ENCODE measurements at places on chromosomes 16 and 17.

DNA sequence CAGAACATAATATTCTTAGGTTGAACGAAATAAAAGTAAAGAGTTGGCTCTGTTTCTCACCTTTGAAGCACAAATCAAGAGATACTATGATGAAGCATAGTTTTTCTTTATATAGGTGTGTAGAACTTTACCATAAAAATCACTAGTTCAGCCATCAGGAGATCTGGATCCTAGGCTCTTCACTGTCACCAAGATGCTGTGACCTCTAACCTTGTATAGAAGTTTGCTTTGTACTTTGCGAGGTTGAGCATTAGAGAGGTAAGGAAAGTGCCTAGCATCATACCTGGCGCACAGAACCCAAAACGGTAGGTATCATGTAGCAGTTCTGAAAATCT, 553 bp upstream of the CDC6 start:
- no peak for DNase-seq

GRCh38 chr17:67434061-67434525, 57.0 kb downstream of the PITPNC1 start:
- DNase-seq, result no peak

- no peak for DNase-seq
Measured at GRCh38 chr16:85314512-85314971, 202.3 kb upstream of the CIBAR2 start.

DNA sequence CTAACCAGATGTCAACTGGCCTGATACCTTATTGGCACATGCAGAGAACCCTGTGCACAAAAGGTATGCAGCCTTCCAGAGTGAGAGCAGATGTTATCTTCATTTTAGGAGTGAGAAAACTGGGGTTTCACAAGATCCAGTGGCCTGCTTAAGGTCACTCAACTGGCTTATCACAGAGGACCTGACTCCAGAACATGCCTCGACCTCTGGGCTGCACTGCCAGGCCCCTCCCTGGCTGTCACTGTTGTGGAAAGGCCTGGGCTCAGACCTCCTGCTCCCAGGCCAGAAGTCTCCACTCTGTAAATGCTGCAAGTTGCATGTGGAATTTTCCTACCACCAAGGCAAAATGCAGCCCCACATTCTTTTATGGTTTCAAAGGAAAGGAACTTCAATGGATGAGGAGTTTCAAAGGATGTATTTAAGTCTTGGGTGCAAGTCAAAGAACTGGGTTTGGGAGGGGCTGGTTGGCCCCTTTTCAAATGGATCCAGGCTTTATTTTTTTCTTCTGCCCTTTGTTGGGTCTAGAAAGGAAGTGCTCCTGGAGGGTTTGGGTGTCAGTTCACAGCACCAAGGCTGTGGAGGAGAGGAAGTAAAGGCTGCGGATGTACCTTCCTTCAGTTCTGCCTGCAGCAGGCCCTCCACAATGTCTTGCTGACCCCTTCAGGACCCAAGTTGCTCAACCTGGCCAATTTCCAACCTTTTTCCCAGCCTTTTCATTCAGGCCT, 30.4 kb upstream of the SMPD3 start:
- no peak for DNase-seq

- DNase-seq, result no peak
Measured at GRCh38 chr16:2895813-2896212, 12.8 kb downstream of the FLYWCH2 start.

DNA sequence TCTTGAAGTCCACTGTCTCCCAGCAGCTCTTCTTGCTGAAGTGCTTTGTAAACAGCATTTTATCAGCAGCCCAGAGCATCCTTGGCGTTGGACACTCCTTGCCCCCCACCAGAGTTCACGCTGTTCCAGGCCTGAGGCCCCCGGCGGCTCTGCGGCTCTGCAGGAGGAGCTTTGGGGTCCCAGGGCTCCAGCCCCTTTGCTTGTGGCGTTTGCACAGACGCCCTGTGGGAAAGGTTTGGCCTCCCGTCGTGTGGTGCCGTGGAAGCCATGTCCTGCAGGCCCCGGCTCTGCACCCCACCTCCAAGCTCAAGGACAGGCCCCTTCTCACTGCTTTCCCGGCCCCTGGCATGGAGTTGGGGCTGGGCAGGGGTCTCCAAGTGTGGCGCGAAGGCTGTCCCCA, 14.1 kb downstream of the METRNL start:
- no peak for DNase-seq

- DNase-seq, result no peak
Measured at GRCh38 chr17:4542726-4543191, 12.4 kb downstream of the MYBBP1A start.

DNA sequence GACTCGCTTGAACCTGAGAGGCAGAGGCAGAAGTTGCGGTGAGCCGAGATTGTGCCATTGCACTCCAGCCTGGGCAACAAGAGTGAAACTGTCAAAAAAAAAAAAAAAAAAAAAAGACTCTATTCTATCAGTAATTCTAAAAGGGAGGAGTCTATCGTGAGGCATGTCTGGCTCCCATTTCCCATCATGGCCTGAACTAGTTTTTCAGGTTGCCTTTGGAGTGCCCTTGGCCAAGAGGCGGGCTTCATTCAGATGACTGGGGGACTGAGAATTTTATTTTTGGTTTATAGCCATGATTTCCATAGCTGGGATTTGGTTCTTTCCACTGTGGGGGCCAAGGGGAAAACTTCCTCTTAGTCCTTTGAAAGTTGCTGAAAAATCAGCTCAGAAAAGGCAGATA, 3.5 kb upstream of the SNX29 start:
- DNase-seq, result no peak

DNA sequence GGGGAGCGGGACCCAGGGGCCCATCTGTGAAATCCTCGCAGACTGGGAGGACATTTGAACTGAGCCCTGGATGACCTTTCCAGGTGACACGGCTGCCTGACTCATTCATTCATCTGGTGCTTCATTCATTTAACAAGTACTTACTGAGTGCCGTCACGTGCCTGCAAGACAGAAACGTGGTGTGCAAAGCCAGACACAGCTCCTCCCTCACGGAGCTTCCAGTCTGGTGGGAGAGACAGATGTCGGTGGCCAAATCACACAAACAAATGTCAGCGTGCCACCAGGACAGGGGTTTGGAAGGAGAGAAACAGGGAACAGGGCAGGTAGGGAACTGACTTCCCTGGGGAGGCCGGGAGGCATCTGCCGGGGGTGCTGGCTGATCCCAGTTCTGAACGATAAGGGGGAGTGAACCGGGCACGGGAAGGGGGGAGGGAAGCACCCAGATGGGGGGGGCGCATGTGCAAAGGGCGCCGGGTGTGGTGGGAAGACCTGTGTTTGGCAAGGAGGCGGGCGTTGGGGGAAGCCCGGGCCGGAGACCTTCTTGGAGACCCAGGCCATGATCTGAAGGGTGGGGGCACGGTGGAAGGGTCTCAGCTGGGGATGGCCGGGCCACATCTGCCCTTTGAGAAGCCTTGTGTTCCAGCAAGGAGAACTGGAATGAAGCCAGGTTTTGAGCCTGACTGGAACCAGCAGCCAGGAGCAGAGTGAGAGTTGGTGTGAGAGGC, 93.6 kb upstream of the CIBAR2 start:
- DNase-seq, result peak; percentile 76

DNA sequence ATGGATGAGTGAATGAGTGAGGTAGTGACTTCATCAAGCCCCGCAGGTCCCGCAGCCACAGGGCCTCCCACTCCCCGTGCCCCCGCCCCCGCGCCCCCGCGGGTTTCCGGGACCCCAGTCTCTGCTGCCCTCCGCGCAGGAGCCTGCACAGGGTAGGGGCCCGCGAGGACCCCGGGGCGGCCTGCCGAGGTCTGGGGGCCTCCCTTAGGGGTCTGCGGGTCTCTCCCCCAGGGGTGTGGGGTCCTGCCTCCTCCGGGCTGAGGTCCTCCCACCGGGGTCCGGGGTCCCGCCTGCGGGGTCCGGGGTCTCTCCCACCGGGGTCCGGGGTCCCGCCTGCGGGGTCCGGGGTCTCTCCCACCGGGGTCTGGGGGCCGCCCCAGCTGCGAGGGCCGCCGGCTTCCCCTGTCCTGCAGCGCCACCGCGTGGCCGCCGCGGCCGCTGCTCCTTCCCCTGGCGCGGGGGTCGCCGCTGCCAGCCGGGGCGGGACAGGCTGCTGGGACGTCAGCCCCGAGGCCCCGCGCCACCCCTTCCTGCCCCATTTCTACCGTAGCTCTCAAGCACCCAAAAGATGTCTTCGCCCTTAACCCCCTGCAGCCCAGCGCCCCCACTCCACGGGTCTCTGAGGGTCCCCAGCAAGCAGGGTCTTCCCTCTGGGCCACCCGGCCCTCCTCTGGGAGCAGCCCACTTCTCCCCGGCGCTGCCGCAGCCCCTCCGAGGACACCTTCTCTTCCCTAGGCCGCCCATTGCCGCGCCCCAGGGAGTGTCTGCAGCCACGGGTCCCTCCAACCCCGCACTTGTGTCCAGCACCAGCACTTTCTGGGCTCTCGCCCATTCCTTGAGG, 10.4 kb upstream of the CHMP6 start:
- no peak for DNase-seq

DNA sequence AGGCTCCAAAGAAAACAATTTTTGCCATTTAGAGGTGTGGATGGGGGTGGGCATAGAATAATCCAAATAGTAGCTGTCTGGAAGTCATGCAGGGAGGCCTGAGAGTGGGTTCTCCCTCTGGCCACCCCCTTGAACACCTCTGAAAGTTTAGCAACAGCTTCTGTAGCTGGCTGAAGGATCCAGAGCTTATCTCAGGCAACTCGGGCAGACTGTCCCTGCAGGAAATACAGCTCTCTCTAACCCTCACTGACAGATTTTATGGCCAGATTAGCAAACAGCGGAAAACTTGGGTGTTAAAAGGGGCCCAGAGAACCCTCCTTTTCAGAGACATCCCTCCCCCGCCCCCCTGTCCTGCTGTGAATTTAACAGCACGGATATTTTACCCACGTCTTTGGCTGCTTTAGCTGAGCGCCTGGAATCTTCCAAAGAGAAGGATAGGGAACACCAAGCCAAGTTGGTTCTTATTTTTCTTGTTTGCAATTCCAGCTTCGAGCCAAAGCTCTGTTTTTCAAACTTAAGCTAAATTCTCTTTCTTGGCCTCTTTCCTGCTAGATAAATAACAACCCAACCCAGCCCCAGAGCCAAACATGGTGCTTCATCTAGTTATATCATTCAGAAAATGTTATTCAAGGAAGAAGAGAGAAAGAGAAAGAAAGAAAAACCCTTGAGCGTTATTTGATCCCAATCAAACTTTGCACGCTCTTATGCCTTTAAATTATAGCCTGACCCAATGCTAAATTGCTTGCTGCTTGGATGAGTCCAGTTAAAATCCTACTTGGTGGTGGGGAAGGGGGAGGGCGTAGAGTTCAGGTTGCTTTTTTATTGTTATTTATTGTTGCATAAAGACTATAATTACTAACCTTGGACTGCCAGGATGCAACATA, 2.3 kb upstream of the HOXB2 start:
- DNase-seq, result peak; percentile 90

- DNase-seq, result no peak
Measured at GRCh38 chr17:63349478-63350000, 96.6 kb downstream of the CYB561 start.

- no peak for DNase-seq
Measured at GRCh38 chr16:75644240-75645012, 3.0 kb downstream of the KARS1 start.

- DNase-seq, result no peak
Measured at GRCh38 chr17:18041776-18042175, 2.6 kb downstream of the GID4 start.

GRCh38 chr17:28982131-28982793, 23.6 kb downstream of the SEZ6 start:
- DNase-seq, result no peak

DNA sequence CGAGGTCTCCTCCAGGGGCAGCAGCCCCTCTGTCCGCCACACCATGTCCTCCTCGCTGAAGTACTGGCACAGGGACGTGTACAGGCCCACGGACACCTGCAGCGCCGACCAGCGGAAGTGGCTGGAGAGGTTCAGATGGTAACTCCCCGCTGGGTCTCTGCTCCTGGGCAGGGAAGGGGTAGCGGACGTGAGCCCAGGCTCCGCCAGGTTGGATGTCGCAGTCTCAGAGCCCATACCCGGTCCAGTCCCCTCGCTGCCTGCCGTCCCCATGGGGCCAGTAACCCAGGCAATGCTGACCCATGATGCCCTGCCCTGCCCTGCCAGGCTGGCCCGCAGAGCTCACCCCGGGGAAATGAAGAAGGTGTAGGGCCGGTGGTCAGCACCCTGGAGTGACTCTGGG, 33.2 kb downstream of the PKD1 start:
- DNase-seq, result no peak

DNA sequence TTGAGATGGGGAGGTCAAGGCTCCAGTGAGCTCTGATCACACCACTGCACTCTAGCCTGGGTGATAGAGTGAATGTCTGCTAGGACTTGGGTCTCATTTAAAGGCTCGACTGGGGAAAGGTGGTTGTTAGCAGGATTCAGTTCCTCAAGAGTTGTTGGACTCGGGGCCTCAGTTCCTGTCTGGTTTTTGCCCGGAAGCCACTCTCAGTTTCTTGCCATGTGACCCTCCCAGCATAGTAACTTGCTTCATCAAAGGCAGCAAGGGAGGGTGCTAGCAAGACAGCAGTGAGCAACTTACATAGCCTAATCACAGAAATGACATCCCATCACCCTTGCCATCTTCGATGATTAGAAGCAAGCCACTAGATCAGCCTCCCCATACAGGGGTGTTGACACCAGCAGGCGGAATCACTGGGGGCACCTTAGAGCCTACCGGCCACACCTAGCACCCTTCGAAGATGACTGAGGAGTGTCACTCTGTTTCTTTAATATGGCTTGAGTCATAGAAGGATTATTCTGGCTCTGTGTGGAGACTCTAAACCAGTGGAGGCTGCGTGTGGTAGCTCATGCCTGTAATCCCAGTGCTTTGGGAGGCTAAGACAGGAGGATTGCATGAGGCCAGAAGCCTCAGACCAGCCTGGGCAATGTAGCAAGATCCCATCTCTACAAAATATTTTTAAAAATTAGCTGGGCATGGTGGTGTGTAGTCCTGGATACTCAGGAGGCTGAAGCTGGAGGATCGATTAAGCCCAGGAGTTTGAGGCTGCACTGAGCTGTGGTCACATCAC, 13.2 kb upstream of the SCNN1B start:
- DNase-seq, result no peak

Measured in NCI-H1092 (cell line).